ENCODE measurements at places on chromosomes 13 and 19.

DNA sequence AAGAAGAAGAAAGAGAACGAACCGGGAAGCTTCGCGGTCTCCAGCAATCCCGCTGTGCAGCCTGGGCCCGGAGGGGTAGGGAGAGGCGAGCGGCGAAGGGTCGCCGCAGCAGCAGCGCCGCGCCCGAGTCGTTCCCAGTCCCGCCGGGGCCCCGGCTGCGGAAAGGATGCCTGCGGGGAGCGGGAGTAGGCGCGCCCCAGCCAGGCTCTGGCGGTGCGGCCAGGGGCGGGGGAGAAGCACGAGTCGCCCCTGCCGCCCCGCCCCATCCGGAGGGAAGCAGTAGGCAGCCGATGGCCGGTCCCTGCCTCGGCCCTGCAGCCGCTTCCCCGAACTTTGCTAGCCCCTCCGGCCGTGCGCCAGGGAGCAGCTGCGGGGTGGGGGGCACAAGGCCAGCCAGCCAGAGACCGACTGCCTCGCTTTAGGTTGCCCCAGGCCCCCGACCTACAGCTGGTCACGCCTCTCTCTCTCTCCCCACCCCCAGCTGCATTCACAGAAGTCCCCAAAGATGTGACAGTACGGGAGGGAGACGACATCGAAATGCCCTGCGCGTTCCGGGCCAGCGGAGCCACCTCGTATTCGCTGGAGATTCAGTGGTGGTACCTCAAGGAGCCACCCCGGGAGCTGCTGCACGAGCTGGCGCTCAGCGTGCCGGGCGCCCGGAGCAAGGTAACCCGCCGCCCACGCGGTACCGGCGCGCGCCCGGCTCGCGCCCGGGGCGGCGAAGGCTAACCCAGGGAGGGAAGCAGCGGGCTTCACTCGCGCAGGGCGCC, 1.1 kb downstream of the VSTM2B start:
- no peak for DNase-seq

DNA sequence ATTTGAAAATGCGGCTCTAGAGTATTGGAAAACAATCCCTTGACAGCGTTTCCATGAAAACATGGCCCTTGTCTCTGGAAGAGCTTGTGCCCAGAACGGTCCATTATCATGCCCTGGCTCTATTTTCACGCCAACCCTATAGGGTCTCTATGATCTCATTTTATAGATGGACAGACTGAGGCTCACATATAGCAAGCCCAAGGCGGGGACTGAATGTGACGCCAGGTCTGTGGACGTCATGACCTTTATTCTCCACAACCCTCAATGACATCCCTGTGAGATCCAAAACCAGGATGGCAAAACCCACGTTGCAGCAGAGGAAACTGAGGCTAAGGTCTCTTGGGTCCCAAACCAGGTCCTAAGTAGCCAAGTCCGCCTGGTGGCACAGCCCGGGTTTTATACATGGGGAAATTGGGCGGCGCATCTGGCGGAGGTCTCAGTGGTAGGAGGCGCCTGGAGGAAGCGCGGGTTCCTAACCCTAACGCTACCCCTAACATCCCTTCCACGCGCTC, 425 bp upstream of the COLGALT1 start:
- no peak for DNase-seq

GRCh38 chr13:105084931-105085330, 1450.5 kb downstream of the EFNB2 start:
- DNase-seq = no peak

GRCh38 chr13:29224206-29224605, 371.3 kb downstream of the SLC7A1 start:
- DNase-seq = no peak

GRCh38 chr13:27126859-27127258, 44.8 kb downstream of the USP12 start:
- DNase-seq = no peak

DNA sequence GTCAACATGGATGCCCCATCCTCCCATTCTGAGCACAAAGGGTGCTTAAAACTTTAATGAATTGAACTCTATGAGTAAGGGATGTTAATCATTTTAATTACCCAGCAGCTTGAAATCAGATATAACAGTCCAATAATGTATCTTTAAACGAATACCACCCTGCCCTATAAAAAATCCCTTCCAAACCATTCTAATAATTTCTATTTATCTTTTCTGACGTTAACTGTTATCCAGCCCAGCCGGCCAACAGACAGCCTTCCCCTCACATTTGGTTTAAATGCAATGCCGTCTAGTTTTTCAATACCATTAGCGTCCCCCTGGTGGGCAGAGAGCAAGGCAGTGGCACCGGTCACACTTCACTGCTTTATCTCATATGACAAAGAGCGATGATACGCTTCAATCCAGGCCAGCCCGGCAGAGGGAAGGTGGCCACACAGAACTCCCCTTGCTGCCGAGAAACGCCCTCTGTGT, 402.2 kb upstream of the ZNF507 start:
- DNase-seq = no peak

DNA sequence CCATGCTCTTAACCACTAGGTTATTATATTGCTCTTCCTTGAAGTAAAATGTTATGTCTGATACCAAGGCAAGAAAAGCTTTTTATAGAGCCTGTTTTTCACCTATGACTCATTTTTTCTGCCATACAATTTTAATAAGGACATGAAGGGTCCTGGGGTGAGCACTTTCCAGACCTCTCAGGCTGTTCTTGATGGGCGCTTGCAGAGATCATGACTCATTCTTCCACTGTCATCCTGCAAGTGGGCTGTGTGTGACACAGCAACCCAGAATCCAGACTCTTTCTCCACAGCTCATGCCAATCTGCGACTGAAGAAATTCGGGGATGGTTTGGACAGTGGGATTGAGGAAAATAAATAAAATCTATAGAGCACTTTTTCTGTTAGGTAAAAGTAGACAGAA, 506.7 kb upstream of the NBEA start:
- no peak for DNase-seq

GRCh38 chr13:47707414-47707813, 293.7 kb downstream of the SUCLA2 start:
- no peak for DNase-seq

DNA sequence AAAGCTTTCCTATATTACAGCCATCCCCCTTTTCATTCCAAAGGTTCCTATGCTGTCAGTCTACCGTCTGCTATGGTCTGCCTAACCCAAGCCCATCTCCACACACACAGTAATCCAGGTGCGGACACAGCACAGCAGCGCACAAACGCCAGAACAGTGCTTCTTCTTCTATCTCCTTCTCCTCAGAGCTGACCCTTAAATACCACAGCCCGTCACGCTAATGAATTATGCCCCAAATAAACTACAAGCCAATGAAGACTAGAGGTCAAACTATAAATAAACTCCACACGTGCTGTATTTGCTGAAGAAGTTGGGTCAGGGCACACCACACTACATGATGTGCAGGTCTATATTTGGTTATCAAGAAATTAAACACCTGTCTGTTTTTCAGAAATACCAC, 71.8 kb downstream of the TBC1D4 start:
- no peak for DNase-seq

- DNase-seq = no peak
These were observed 1.4 kb upstream of the SRRM5 start for GRCh38 chr19:43610493-43610892.

- no peak for DNase-seq
These were observed 46.6 kb downstream of the HTR2A start for GRCh38 chr13:46850214-46850613.

DNA sequence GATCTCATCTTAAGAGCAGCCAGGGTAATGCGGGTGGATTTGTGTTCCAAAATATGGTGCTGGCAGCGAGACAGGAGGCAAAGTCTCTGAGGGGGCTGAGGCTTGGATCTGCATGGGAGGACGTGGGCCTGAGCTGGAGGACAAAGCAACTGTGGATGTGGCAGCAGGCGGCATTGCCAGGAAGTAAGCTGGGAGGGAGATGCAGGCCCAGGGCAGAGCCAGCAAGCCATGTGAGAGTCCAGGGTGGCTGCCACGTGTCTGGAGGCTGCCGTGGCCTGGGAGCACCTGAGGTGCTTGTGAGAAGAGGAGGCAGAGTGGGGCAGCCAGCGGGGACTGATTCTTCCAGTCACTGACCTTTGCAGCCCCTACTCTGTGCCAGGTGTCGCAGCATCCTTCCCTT, 52.0 kb downstream of the DPF1 start:
- DNase-seq = no peak

- DNase-seq = no peak
These were observed 779.4 kb upstream of the SLITRK1 start for GRCh38 chr13:84661718-84662117.

GRCh38 chr13:94660695-94661326, 51.5 kb downstream of the SOX21 start:
- DNase-seq = no peak

GRCh38 chr13:43088093-43088511, 64.7 kb downstream of the DNAJC15 start:
- no peak for DNase-seq

DNA sequence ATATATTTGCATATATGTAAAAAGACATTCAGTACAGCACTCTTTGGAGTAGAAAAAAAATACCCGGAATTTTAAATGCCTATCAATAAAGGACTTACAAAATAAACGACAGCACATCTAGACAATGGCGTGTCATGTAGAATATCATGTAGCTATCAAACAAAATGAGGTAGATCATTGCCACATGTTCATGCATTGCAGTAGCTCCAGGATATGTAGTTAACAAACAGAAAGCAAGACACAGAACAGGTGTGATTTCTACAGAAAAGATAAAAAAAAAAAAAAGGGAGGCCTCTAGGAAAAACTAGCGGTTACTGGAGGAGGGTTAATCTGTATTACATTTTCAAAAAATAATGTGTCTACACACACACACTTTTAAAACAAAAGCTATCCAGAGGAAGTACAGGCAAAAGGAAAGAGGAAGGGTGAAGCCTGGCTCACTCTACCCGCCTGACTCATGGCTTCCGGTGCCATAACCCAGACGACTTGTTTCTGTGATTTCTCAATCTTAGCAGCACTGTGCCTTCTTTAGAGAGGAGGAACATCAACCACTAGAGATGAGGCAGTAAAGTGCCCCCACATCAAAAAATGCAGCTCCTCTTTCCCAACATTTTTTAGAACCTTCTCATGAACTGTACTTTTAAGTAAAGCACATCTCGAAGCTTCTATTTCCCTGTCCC, 6.9 kb downstream of the KCTD12 start:
- DNase-seq = no peak

DNA sequence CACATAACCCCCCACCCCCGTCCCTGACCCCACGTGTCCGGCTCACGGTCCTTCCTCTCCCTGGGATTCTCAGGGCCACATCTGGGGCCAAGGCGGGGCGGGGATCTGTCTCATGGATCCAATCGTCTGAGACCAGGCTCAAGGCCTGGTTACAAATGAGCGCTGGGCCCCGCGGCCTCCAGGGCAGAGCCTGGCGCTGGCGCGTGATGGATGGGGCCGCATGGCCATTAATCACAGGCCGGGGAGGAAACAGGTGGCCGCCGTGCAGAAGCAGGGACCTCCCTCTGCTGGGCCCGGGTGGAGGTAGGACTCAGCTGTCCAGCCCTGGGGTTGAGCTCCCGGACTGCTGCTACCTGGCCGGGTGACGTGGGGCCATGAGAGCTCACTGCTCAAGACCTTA, 5.8 kb upstream of the TLE5 start:
- no peak for DNase-seq

DNA sequence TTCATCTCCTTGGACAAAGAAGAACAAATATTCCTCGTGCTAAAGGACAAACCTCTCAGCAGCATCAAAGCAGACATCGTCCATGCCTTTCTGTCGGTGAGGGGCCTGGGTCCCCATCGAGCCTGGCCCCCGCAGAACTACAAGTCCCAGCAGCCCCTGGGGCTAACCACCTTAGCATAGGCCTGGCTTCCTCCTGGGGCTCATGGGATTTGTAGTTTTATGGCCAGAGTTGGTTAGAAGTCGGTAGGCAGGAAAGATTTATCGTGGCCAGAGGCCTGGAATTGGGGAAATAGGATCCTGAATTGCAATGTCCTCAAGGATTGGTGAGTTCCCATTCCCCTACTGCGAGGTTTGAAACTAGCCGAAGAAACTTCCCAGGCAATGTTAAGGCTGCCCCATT, 19.6 kb downstream of the TMEM150B start:
- DNase-seq = no peak

DNA sequence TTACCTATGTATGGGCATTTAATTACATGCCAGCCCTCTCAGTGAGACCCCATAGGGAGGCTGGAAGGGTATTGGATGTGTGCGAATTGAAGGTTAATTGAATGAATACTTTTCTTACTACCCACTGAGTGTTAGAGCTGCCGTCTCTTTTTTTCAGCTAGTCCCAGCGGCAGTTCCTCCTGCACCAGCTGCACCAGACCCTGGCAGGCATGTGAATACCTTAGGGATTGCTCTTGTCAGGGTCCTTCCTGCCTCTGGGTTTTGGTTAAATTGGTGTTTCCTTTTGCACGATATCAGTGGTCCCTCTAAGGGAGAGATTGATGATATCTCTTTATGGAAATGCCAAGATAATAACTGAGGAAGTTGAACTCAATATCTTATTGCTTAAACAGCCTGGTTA, 9.8 kb upstream of the CXCL17 start:
- DNase-seq = no peak

- DNase-seq = no peak
These were observed 60.0 kb downstream of the ZAR1L start for GRCh38 chr13:32254916-32255723.

GRCh38 chr19:33177417-33177979, 16.6 kb upstream of the LRP3 start:
- no peak for DNase-seq

GRCh38 chr19:35395382-35396199, 24.7 kb downstream of the GPR42 start:
- no peak for DNase-seq

DNA sequence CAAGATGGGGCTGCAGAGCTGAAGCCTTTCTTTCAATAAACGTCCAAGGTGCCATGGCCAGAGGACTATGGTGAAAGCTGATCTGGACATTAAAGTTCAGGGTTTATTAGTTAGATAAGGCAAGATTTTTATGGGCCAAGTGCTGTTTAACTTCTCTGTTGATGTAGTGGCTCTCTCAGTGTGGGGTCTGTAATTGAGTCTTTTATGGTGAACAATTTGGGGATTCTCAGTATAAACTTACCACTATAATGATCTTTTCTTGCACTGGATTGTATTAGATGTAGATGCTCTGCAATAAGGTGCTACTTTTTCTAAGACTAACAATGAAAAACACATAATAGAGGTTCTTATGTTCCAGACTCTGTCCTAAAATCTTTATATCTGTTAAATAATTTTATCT, 190.1 kb upstream of the KLF12 start:
- DNase-seq = no peak

- no peak for DNase-seq
These were observed 20.7 kb downstream of the MIPEP start for GRCh38 chr13:23868521-23868920.

DNA sequence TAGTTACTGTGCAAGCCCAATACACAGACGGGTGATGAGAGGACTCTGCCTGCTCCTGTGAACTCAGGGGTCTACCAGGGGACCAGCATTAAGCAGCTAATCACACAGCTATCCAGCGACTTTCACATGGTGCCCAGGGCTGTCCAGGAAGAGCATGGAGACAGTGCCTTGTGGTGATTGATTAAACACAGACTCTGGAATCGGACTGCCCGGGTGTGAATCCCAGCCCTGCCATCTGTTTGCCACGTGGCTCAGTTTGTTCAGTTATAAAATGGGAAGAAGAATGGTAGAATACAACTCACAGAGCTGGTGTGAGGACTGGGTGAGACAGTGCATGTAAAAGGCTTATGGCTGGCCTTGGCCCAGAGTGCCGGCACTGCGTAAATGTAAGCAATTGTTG, 42.1 kb upstream of the NPAS1 start:
- no peak for DNase-seq
